ENCODE measurements at places on chromosomes 6 and 20.

GRCh38 chr6:24448828-24449525 is 40.4 kb downstream of the GPLD1 start:
- DNase-seq = no peak

- no peak for DNase-seq
These were observed 88.2 kb downstream of the COL12A1 start for GRCh38 chr6:75117701-75118100.

GRCh38 chr6:9307187-9307586 is 871.8 kb upstream of the SLC35B3 start:
- DNase-seq = no peak

GRCh38 chr6:114862819-114863218 is 520.0 kb upstream of the HS3ST5 start:
- no peak for DNase-seq

- DNase-seq = peak; percentile 8
These were observed 21.3 kb downstream of the TNXB start for GRCh38 chr6:32087574-32088486.

- no peak for DNase-seq
These were observed 12.4 kb upstream of the RBM38 start for GRCh38 chr20:57378646-57379262.

DNA sequence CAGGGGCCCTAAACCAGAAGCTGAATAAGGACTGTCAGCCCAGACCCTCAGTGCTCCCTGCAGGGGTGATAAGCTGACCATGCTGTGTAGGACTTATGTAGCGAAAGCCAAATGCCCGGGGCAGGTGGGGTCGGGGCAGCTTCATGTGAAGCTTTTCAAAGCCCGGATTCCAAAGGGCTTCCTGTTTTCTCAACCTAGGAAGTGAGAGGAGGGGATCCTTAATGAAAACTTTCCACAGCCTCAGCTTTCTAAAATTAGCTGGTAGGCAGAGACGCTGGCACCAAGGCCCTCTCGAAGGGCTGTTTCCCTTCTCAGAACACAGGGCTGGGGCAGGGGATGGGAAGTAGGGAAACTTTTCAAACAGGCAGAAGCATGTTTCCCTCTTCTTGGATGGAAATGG is 148.9 kb downstream of the NFATC2 start:
- DNase-seq = no peak

- no peak for DNase-seq
These were observed 23.9 kb upstream of the PRSS35 start for GRCh38 chr6:83488448-83488847.

- no peak for DNase-seq
These were observed 73.5 kb downstream of the TRAM2 start for GRCh38 chr6:52503323-52503747.

DNA sequence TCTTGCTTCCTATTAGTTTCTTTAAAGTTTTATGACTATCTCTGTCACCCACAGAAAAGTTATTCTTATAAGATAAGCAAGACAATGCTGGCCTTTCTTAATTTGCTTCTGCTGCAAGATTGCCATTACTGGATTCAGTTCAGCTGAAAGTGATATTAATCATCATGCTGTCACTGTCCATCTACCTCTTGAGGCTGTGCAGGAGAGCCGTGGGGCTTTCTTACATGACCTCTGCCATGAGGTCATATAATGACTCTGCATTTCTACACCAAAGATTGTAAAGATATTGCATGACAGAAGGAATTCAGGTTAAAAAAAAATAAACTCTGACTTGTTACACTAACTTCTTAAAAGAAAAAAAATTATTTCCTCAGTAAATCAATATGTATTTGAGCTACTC is 106.9 kb downstream of the TRDN start:
- DNase-seq = no peak

- DNase-seq = no peak
These were observed 507.8 kb upstream of the CITED2 start for GRCh38 chr6:139882234-139882633.

- no peak for DNase-seq
These were observed 440.2 kb upstream of the FLRT3 start for GRCh38 chr20:14777591-14777990.

GRCh38 chr20:59153832-59154231 is 9.8 kb upstream of the ZNF831 start:
- no peak for DNase-seq

DNA sequence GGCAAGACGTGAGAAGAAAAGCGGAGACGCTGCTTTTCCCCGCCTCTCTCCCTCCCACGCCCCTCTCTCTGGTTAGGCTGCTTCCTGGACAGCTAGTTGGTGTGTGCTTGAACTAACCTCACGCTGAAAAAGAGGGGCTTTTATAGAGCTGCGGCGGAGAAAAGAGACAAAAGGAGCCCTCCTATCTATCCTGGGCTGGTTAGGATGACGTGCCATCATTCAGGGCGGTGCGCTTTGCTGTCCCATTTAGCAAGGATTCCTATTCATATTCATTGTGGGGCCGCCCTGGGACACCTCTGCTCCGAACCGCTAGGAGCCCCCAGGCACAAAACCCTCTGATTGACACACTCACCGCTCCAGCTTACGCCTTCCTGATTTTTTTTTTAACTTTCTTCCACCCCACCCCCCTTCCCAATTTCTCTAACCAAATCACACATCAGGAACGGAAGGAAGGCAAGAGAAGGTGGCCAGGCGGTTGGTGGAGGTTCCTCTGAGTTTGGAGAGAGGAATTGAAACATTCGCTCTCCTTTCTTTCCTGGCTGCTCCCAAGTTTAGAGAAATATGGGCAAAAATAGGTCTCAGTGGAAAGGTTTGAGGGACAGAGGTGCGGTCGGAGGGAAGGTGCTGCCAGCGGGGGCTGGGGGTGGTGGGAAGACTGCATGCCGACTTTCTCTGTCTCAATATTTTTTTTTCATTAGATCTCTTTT is at the start of gene OLIG3:
Gene OLIG3, minus strand, starts transcription at position 114 of the 707 bp plus-strand sequence. CDS start 224 bp downstream, outside the sequence.
- DNase-seq = no peak

DNA sequence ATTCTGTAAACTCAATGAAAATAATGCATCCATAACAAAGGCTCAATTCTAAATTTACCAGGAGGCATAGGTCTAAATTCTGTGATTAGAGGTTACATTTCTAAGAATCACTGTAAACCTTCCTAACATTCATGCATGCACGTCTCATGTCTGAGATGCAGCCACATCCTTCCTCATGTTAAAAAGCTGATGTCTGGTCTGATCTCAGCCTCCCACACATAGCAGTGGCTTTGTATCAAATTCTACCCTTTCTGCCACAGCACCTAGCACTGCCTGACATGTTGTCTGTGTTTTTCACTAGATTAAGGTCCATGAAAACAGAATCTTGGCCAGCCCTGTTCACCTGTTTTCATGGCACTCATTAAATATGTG is 171.1 kb downstream of the WDR27 start:
- no peak for DNase-seq
